ENCODE measurements at places on chromosomes 2 and 18. TPM values are rescaled to one million over a fixed set of nuclear protein-coding genes. Genes with fewer than 3 reads are reported as not detected.

DNA sequence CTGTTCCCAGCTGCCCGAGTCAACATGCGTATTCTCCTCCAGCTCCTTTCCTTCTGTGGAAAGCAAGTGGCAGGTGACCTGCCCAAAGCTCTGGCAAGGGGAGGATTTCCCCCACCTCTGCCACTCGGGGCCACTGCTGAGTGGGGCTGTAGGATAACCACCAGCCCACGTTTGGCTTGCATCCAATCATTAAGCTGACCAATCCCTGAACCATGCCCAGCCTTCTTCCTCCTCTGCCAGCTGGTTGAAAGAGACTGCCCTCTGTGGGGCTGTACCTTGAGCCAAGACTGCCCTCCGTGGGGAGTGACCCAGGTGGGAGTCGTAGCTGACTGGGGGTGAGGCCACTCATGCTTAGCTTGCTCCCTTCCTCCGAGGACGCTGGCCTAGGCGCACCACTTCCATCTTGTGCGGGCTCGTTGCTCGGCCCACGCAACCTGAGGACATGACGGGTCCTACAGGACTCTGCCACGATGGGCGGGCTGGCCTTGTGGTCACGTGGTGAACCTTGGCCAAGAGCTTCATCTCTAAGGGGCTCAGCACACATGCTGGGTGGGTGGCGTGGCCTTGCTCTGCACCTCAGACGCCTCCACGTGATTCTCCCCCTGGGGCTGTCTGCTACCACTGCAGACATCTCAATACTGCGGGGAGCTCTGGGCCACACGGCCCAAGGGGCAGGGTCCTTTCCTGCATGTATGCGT lies 112.1 kb downstream of the NDUFA10 start:
- H3K27me3 ChIP-seq, result no peaks in the 10 kb centered on the region
- no peak overlapping the region for H3K27ac ChIP-seq
- H3K4me3 ChIP-seq, result no peak overlapping the region
- H3K36me3 ChIP-seq, result no peaks in the 10 kb centered on the region
- H3K4me1 ChIP-seq, result peaks cover 4% of the 10 kb centered on the region

The ATP5F1A gene
- total RNA-seq, result 479 TPM

DNA sequence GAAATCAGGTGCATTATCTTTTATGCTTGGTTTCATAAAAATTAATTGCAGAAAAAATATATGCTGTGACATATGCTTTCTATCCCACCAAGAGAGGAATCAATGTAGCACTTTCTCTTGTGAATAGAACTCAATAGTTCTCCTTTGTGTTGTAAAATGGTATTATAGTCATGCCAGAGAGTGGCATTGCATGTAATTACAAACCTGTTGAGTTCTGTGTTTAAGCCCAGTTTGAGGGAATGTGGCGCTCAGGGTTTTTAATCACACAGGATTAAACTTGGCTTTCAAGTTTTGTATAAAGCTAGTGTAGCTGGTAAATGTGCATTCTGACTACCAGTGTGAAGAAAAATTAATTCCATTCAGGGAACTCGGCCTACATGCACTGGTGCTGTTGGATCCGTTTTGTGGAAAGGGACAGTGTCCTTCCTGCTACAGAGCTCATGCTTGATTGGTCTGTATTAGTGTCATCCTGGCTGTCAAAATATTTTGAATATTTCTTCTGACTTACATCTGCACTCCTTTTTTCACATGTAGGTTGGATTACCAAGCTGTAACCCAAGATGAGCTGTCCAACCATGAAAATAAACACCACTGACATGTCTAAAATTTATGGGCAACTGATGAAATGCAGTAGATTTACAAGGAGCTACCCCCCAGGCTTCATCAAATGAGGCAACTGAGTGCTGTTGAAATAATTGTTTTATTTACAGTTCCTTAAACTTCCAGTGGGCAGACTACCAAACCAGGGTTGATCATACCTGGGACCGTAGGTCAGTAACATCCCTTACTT lies 80.3 kb downstream of the SLC4A3 start:
- no peaks in the 10 kb centered on the region for H3K36me3 ChIP-seq
- peaks cover 13% of the 10 kb centered on the region for H3K4me1 ChIP-seq
- DNase-seq, result no peak
- no peak overlapping the region for H3K4me3 ChIP-seq
- no peak overlapping the region for H3K27ac ChIP-seq
- H3K27me3 ChIP-seq, result no peaks in the 10 kb centered on the region

The FKBP1B gene
- total RNA-seq, result 3.0 TPM

GRCh38 chr2:46647766-46648742 lies 168.7 kb downstream of the TMEM247 start:
- no peaks in the 10 kb centered on the region for H3K36me3 ChIP-seq
- H3K4me1 ChIP-seq, result peaks cover 25% of the 10 kb centered on the region
- DNase-seq, result peak; percentile 33

DNA sequence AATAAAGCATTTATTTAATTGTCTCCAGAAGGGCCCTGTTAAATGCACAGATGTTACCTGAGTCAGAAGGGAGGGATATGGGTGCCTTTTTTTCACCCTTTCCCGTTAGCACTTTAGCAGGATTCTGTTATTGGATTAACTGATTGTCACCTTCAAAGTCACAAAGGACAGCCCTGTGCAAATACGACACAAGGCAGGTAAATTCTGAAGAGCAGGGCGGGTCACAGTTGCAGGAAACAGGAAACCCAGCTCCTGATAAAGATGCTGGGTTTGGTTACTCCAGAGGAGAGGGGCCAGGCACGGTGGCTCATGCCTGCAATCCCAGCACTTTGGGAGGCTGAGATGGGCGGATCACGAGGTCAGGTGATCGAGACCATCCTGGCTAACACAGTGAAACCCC lies 11.4 kb upstream of the PKDCC start:
- no peak overlapping the region for H3K27ac ChIP-seq
- H3K27me3 ChIP-seq, result no peaks in the 10 kb centered on the region
- H3K4me1 ChIP-seq, result no peaks in the 10 kb centered on the region
- no peak for DNase-seq

DNA sequence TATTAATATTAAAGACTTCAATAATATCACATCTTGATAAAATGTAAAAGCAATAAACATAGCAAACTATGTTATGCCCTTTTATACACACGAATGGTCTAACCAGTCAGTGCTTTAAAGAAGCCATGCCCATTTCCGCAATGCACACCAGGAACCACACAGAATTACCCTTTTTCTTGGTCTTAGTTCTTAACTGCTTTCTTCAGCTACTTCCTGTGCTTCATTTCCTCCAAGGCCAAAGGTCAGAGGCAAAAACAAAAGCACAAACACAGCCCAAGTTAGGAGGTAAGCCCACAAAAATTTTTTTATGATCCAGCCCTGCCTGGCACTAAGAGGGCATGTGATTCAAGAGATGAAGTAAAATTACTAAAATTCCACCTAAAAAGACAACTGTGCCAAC lies 267.2 kb downstream of the FBXO15 start:
- H3K4me3 ChIP-seq, result no peak overlapping the region
- no peaks in the 10 kb centered on the region for H3K27me3 ChIP-seq
- no peak for DNase-seq
- no peaks in the 10 kb centered on the region for H3K4me1 ChIP-seq
- H3K36me3 ChIP-seq, result no peaks in the 10 kb centered on the region
- H3K27ac ChIP-seq, result no peak overlapping the region

DNA sequence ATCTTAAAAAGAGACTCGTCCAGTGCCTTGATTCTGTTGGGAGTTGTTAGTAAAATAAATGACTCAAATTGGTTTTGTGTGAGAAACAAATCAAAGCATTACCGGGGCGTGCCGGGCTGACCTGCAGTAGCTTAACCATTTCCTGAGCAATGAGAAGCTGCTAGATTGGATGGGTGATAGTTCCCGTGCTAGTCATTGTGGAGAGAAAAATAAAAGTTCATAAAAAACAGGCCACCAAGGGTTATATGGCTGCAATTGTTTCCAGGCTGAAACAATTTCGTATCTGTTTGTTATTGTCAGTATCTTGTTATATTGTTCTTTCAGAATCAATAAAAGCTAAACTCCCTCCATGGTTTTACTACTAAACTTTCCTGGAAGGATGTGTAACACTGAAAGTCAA lies 314.4 kb downstream of the MTX2 start:
- H3K4me3 ChIP-seq, result no peak overlapping the region
- no peak for DNase-seq
- no peaks in the 10 kb centered on the region for H3K27me3 ChIP-seq
- peaks cover 14% of the 10 kb centered on the region for H3K4me1 ChIP-seq
- no peak overlapping the region for H3K27ac ChIP-seq

DNA sequence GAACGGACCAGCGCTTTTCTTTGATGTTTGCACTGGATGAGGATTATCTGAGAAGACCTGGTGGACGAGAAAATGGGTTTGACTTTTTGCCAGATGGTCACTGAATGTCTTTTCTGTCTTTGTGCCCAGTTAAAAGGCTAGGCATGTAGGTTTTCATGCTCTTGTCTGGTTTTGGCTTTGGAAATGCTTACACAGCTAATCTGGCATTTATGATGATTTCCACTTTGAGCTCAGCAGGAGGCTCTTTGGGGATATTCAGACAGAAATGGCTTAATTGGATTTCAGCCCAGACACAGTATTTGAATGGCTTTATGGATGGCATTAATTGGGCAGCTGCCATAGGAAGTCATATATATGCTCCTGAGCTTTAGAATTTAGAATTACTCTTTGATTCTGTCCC lies 59.6 kb downstream of the NCK2 start:
- H3K27ac ChIP-seq, result no peak overlapping the region
- H3K27me3 ChIP-seq, result no peaks in the 10 kb centered on the region
- DNase-seq, result no peak
- H3K36me3 ChIP-seq, result no peaks in the 10 kb centered on the region
- peaks cover 4% of the 10 kb centered on the region for H3K4me1 ChIP-seq
- H3K4me3 ChIP-seq, result no peak overlapping the region

Data from testis (tissue), 5 donors.